Esophagus squamous epithelium (tissue), 5 donors: ENCODE measurements at places on chromosomes 12 and 14. TPM values are rescaled to one million over a fixed set of nuclear protein-coding genes. Genes with fewer than 3 reads are reported as not detected.

ERO1A gene
- 172 TPM for total RNA-seq

C12orf57 gene
- total RNA-seq: 119 TPM

KRT83 gene
- not detected for total RNA-seq

OR6C74 gene
- total RNA-seq: not detected

NDUFA12 gene
- 86.1 TPM for total RNA-seq

ADCY6 gene
- 11.5 TPM for total RNA-seq
